Effector memory CD8-positive, alpha-beta T cell (primary cell): ENCODE measurements at places on chromosomes 13 and 19.

GRCh38 chr19:11164879-11165406 lies 9.4 kb upstream of the SPC24 start:
- no peaks in the 10 kb centered on the region for H3K27me3 ChIP-seq
- H3K36me3 ChIP-seq, result no peaks in the 10 kb centered on the region
- H3K27ac ChIP-seq, result no peak overlapping the region
- no peak for DNase-seq

DNA sequence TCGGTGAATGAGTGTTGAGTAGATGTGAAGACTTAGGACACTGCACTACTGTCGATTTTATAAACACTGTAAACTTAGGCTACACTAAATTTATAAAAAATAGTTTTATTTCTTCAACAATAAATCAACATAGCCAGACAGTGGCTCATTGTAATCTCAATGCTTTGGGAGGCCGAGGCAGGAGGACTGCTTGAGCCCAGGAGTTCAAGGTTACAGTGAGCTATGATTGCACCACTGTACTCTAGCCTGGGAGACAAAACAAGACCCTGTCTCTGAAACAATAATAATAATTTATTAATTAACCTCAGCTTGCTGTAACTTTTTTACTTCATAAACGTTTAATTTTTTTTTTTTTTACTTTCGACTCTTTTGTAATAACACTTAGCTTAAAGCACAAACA lies 34.4 kb downstream of the ATP7B start:
- H3K4me3 ChIP-seq, result no peak overlapping the region
- H3K36me3 ChIP-seq, result no peaks in the 10 kb centered on the region
- no peaks in the 10 kb centered on the region for H3K4me1 ChIP-seq
- DNase-seq, result no peak
- H3K27me3 ChIP-seq, result peaks cover 9% of the 10 kb centered on the region

DNA sequence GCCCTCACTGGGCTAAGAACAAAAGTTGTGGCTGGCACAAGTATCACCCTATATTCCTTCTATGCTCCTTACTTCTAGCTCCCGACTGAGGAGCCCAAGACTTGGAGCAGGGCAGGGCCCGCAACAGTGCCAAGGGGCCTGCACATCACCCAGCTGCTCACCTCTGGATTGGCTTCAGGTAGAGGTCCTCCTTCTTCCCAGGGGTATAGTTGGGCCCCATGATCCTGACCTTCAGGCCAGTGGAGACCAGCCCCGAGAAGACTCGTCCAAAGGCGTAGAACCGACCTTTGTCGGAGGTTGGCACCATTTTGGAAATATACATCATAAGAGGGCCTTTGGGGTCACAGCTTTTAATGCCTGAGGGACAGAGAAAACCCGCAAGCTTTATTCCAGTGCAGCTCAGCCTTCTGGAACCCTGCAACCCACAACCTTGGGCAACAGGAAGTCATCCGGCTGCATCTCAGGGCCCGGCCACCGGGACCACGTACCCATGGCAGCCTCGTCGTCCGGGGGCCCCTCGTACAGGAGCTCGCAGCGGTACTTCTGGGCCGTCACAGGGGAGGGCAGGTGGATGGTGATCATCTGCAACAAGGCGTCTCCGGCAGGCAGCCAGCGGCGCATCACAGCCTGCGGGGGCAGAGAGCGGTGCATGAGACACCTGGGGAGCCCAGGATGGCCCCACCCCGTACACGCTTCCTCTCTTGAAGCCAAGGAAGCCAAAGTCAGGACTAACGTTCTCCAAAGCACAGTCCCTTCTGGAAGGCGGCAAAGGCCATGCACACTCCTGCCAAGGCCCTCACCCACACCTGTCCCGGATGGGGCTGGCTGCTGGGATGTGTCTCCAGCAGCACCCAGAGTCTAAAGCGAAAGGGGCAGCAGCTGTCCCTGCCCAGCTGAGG lies 4.7 kb downstream of the EEF2 start:
- H3K4me3 ChIP-seq, result no peak overlapping the region
- peak overlapping the region; percentile 13 for H3K27ac ChIP-seq
- H3K4me1 ChIP-seq, result peaks cover 32% of the 10 kb centered on the region

DNA sequence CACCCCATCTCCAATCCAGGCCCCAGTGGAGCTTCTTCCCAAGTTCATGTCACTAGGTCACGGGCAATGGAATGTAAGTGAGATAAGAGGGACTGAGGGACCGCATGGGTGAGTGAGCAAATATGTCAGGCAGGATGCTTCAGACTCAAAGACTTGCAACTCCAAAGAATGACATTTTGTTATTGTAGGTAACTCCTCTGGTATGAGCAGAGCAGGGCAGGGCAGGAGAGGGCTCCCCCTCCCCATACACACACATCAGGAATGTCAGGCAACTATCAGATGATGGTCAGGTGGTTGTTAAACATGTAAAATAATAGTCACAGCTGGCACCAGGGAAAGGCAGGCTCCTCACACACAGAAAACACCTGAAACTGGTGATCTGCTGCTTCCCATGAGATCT lies 10.6 kb downstream of the ERVV-2 start:
- no peak overlapping the region for H3K27ac ChIP-seq
- peaks cover 4% of the 10 kb centered on the region for H3K36me3 ChIP-seq
- H3K27me3 ChIP-seq, result no peaks in the 10 kb centered on the region

- peak; percentile 29 for DNase-seq
- peaks cover 50% of the 10 kb centered on the region for H3K4me1 ChIP-seq
- H3K4me3 ChIP-seq, result peak overlapping the region; percentile 72
- no peaks in the 10 kb centered on the region for H3K27me3 ChIP-seq
Measured at GRCh38 chr13:79393564-79394249, 12.3 kb downstream of the RBM26 start.

DNA sequence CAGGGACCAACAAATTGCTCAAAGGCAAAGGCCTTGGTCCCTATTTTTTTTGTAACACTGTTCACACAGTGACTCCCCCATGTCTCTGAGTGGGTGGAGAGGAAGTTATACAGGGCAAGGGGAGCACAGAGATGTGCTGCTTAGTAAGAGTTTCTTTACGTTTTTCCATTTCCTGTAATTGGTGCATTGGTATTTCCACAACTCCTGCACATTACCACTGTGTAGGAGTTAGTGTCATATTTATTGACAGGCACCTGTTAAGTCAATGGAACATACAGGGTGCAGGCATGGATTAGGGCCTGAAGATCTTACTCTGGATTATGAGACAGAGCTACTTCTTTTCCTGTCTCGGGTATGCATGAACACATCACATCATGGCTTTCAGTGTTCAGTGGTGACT lies 45.2 kb downstream of the SOX21 start:
- no peak for DNase-seq
- H3K36me3 ChIP-seq, result no peaks in the 10 kb centered on the region
- no peak overlapping the region for H3K27ac ChIP-seq

DNA sequence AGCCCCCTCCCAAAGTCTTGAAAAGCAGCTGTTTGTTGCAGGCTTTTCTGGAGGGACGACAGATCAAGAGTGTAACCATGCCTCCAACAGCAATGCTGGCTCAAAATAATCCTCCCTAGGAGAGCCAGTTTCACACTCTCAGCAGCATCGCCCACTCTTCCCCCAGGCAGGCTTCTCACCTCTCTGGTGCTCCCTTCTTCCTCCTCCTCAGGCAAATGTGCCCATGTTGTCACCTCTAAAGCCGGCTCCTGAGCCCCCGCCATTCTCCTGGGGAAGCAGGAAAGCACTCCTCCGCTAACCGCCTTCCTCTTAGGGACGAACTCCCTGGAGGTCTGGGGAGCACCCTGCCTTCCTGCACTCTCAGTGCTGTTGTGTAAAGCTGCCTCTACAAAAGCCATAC lies 98.9 kb upstream of the SGCG start:
- no peaks in the 10 kb centered on the region for H3K36me3 ChIP-seq
- H3K27ac ChIP-seq, result no peak overlapping the region
- no peak for DNase-seq
- no peaks in the 10 kb centered on the region for H3K4me1 ChIP-seq
- no peak overlapping the region for H3K4me3 ChIP-seq
- H3K27me3 ChIP-seq, result peaks cover 8% of the 10 kb centered on the region
